ENCODE measurements at places on chromosomes 3 and 15.

DNA sequence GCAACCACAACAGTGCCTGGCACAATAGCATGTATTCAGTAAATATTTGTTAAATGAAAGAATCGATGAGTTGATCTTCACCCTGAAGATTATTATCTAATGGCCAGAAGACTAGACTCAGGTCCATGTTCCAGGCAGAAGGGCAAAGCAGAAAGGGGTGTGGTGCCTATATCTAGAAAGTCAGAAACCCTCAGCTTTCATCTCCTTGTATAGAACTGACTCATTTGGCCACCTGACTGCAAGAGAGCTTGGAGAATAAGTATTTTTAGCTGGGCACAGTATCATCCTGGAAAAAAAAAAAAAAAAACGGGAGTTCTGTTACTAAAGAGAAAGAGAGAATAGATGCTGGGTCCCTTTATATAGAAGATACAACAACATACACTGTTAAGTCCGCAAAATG is 69.7 kb upstream of the SPRED1 start:
- no peak for DNase-seq

DNA sequence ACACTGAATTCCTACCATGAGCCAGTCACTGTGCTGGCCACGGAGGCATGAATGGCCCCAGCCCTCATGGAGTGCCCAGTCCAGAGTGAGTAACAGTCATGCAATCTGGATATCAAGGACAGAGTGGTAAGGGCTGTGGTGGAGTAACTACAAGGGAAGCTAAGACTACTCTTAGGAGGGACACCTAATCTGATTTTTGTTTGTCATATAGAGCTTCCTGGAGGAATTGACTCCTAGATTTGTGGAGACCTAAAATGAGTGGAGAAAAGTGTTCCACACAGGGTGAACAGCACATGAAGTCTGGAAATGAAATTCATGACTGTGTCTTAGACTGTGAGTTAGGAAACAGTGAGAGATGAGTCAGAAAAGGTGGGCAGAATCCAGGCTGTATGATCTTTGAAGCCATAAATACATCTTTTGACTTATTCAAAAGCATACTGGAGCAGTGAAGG is 219.9 kb downstream of the NFKBIZ start:
- DNase-seq, result no peak

DNA sequence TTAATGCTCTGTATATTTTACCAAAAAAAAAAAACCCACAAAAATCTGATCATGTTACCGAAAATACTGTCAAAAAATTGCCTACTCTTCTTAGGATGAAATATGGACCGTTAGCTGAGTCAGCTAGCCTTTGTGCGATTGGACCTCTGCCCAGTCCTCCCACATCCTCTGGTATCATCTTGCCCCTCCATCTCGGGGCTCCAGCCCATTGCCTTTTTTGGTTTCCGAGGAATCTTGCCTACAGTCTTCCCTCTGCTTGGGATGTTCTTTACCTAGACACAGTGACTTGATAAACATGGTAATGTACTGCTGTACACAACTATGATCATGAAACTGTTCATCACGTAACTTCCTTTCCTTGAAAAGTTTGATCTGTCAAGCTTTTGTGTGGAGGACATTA is 371.4 kb downstream of the SV2B start:
- no peak for DNase-seq

- DNase-seq, result no peak
These were observed 316.8 kb upstream of the GBE1 start for GRCh38 chr3:82078246-82078645.

DNA sequence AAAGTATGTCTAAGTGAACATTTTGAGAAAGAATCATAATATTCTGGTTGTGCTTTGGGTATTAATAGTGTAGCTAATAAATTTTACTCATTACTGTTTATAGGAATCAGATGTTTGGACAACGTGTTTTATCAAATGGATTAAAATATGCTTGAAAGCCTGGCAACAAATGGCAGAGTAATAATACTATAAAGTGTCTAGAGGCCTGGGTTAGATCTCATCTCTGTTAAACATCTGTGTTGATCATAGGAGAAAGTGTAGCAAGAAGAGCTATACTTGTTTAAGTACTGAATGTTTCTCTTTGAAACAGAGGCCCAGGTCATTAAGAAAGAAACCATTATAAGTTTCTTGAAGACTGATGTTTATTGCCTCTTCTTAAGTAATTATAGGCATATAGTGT is 30.5 kb downstream of the VPS8 start:
- DNase-seq, result no peak

DNA sequence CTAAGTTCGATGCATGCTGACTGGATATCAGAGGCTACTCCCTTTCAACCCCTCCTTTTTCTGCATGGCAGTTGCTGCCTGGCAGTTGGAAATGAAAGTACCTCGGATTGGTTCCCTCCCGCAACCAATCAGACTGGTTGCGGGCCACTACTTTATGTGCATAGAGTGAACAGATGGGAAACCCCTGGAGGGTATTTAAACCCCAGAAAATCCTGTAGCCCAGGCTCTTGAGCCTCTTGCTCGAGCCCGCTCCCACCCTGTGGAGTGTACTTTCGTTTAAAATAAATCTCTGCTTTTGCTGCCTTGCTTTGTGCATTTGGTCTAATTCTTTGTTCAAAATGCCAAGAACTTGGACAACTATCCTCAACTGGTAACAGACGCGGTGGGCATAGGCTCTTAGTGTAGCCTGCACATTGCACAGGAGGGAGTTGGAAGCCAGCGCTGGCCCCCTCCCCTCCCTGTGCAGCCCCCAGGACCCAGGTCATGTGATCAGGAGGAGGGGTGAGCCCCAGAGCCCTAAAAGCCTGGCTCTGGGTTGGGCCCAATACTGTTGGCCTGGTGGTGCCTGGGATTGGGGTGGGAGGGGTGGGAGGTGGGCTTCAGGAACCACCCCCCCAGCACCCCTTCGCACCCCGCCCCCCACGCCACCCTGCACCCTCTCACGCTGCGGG is 26.8 kb downstream of the RHCG start:
- no peak for DNase-seq

DNA sequence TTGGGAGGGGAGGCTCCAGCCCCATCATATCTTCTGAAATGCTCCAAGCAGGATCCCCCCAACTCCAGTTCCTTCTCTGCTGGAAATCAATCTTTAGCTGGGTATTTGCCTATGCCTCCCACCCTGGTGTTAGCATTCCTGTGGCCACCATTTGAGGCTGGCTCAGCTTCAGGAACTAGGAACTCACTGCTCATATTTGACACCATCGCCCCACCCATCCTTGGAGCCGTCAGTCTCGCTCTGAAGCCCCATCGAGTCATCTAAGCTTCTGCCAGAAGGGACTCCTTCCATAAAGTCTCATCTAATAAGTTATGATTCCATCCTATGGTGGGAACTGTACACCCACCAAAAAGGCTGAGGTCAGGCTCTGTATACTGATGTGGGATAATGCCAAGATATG is 26.4 kb downstream of the PRKCD start:
- DNase-seq, result no peak

DNA sequence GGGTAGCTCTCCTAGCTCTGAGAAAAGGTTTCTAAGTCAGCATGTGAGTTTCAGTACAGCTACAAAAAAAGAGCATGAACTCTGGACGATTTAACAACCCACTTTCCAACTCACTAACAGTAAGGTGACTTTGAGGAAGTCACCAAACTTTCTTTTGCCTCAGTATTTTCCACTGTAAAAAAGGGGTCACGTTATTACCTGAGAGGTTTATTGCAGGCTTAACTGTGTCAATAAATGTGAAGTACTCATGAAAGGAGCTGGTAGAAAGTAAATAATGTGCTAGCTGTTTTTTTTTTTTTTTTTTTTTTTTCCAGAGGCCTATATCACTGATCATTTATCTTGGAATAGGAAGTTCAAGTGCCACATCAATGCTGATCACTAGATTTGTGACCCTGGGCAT is 89.3 kb downstream of the PLSCR2 start:
- DNase-seq, result no peak

GRCh38 chr3:128167973-128168674 is 14.8 kb downstream of the EEFSEC start:
- no peak for DNase-seq

DNA sequence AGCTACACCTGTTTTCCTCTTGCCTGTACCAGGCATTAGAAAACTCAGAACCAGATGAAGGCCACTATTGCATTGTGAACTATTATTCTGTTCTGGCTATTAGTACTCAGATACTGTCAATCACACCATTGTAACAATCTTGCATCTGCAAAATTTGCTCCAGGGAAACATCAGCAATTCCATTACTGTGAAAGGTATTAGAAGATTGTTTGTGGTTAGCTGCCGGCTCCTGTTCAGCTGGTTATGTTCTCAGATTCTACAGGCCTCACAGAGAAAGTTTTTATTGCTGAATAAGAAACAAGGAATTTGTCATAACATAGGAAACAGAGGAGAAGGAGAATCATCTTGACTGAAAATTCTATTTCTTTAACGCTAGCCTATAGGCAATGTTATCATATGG is 179.9 kb downstream of the PLOD2 start:
- DNase-seq, result no peak

DNA sequence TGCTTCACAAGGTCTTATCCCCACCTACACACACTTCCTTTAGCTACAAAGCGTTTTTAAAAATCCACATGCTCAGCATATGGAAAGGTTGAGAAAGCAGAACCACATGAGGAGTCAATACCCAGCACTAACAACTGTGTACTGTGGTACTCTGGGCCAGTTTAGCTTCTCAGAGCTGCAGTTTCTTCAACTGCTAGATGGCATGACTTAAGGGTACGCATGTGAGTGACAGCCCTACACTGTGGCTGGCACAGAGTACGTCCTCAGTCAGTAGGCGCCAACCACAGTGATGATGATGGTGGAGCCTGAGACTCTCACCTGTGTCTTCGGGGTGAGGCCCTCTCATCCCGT is 17.4 kb downstream of the CCDC12 start:
- no peak for DNase-seq

GRCh38 chr15:101852356-101852755 is 40.4 kb downstream of the OR4F15 start:
- DNase-seq, result no peak

DNA sequence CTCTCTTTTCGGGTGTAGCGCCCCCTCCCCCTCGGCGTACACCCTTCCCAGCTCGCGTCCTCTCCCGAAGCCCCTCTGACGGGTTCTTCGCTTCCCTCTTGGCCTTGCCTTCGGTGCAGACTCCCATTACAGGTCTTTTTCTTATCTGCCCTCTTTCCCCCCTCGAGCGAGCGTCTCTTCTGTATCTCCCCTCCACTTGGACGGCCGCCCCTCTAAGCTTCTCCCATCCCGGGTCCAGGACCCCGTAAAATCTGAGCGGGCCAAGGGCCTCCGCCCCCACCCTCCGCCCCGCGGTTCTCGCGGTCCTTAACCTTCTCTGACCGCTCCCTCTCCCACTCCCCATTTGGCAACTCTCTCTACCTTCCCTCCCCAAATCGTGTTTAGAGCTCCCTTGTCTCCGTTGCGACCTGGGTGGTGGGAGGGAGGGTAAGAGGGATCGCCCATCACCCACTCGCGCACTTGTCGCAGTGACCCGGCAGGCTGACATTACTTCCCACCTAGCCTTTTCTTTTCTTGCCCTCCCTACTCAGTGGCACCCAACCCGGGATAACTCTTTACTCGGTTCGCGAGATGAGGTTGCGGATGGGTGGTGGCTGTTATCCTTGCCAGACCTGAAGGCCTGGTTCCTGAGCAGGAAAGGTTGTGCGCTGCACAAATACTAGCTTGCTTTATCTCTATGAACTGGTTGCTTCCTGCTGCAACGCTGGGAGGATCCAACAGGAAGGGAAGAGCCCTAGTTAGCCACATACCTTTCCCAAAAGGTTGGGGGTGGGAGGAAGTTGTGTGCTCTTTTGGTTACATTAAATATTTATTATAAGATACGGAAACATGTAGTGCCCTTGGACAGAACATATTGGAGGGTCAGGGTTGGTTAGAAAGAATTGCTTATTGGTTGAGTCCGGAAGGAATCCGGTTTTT is 922 bp downstream of the RAB11A start:
- DNase-seq, result no peak

GRCh38 chr15:68602459-68603215 is 23.8 kb downstream of the CORO2B start:
- DNase-seq, result no peak
